ENCODE measurements at places on chromosomes 2 and 18. TPM values are rescaled to one million over a fixed set of nuclear protein-coding genes. Genes with fewer than 3 reads are reported as not detected.

Gene LIPG
- 0.60 TPM for total RNA-seq

Gene FHOD3
- not detected for total RNA-seq

Gene HOXD12
- total RNA-seq = not detected

Gene WDR7
- 21.9 TPM for total RNA-seq

Gene LOXHD1
- total RNA-seq = 0.14 TPM

Gene C2orf42
- 17.5 TPM for total RNA-seq

Gene HOXD13
- not detected for total RNA-seq

Gene FAM124B
- total RNA-seq = 0.45 TPM

Gene POLR1B
- total RNA-seq = 30.0 TPM

GRCh38 chr2:21072477-21073242 is 28.8 kb upstream of the APOB start:
- no peak for DNase-seq

DNA sequence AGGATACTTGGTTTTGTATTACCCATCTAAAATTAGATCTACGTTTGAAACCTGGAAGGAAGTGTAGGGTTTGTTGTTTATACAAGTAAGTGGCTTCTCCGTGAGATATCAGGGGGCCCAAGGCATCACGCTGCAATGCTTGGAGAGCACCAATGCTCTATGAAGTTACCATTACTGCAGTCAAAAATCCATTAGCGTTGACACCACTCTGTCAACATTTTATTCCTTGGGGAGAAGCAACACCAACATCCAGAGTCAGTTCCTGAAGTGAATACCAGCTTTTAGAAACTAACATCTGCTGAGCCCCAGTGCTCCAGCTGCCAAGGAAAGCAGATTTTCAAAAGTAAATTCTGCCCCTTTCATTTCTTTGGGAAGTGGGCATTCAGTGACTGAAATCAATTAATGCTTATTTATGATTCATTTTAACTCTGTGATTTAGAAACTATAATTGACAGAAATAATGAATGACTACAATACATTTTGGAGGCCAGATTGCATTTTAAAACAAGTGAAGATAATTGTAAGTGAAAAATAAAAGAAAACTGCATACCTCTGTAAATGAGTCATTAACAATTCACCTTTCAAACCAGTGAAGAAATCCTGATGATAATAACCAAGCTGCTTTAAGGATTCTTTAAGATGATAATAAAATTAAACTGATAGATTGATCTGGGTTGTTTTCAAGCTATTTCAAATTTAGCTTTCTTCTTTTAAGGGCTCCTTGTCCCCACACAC is 30.5 kb downstream of the LRP1B start:
- no peak for DNase-seq

GRCh38 chr18:54859667-54860421 is 31.6 kb downstream of the RAB27B start:
- DNase-seq = no peak

GRCh38 chr18:35717182-35717581 is 135.6 kb downstream of the GALNT1 start:
- DNase-seq = no peak

GRCh38 chr2:150702791-150703190 is 215.3 kb upstream of the RND3 start:
- no peak for DNase-seq

GRCh38 chr18:69580107-69580506 is 179.4 kb downstream of the DOK6 start:
- no peak for DNase-seq

GRCh38 chr2:212683346-212684097 is 144.9 kb upstream of the ERBB4 start:
- no peak for DNase-seq

- no peak for DNase-seq
These were observed 50.1 kb downstream of the GALR1 start for GRCh38 chr18:77299706-77300105.

DNA sequence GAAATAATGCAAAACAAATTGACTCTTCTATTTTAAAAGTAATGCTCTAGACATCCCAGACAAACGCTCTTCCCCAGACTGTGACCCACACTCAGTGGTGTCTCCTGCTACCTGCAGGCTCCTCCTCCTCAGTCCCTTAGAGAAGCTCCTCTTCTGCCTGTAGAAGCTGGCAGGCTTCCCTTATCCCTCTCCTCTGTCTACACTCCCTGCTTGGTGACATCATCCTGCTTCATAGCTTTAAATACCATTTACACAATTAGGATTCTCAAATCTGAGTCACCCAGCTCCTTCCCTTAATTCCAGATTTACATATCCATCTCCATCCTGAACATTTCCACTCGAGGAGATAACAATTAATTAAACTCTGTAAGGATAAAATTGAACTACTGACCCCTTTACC is 167.9 kb downstream of the FBXO15 start:
- no peak for DNase-seq

GRCh38 chr2:161135951-161136593 is 24.2 kb upstream of the TANK start:
- DNase-seq = no peak

DNA sequence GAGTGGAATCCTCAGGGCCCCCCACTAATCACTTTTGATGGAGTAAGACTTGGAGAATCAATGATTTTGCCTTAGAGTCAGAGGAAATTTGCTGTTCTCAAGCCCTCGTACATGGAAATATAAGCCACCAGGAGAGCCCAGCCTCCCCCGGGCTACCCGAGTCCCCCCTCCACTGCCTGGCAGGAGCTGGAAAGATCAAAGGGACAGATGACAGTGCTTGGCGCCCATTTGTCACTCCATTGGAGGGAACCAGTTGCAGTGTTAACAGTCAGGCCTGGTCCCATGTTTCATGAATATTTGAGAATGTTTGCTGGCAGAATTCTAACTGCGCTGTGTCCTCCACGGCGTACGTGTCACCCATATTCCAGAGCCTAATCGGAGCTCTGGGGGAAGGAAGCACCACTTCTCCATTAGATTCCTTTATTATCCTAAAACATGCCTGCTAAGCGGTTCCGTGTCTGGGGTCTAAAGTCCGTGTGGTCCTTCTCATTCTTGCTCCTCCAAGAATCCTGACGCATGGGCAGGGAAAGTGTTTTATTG is 202.4 kb downstream of the KLHL29 start:
- DNase-seq = no peak

DNA sequence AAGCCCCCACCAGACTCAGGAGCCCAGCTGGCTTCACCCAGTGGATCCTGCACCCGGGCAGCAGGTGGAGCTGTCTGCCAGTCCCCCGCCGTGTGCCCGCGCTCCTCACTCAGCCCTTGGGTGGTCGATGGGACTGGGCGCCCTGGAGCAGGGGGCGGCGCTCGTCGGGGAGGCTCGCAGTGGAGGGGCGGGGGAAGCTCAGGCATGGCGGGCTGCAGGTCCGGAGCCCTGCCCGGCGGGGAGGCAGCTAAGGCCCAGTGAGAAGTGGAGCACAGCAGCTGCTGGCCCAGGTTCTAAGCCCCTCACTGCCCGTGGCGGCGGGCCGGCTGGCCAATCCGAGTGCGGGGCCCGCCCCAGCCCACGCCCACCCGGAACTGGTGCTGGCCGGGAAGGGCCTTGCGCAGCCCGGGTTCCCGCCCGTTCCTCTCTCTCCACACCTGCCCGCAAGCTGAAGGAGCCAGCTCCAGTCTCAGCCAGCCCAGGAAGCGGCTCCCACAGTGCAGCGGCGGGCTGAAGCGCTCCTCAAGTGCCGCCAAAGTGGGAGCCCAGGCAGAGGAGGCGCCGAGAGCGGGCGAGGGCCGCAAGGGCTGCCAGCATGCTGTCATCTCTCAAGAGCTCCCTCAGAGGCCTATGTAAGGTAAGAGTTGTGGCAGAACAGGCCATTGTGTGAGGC is 1307.8 kb upstream of the TMEFF2 start:
- DNase-seq = no peak

DNA sequence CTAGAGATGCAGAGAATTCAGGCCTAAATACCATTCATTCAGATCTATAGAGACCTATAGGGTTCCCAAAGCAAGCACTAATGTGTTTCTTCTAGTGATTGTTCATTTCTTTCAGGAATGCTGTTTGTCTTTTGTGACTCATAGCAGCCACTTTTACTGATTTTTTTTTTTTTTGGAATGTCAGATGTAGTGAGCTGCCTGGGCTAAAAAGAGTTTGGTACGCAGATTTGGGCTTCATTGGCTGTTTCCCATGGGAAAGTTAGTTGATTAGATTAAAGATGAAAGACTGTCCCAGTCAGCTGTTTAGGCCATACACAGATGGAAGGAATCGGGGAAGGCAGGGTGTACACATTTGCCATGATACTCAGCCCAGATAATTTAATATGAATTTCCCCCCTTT is 87.6 kb downstream of the CDC42EP3 start:
- DNase-seq = no peak

GRCh38 chr18:35888329-35888728 is 84.2 kb upstream of the RMP24 start:
- DNase-seq = no peak

GRCh38 chr2:227443889-227444568 is 27.9 kb upstream of the AGFG1 start:
- DNase-seq = no peak

DNA sequence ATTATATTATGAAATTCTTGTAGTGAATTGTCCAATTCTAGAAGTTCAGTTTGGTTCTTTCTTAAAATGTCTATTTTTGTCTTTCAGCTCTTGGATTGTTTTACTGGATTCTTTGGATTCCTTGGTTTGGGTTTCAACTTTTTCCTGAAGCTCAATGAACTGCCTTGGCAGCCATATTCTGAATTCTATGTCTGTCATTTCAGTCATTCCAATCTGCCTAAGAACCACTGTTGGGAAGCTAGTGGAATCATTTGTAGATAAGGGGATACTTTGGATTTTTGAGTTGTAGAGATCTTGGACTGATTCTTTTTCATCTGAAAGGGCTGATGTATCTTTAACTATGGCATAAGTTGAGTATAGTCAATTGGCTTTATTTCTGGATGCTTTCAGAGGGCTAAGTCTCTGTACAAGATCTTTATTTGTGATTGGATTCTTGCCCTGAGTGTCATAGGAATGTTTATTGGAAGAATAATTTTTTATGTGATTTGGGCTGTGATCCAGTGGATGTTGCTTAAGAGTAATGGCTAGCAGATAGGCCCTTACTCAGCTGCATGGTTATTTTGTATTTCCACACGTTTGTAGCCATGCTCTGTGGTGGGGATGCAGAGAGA is 42.3 kb downstream of the SERPINB7 start:
- no peak for DNase-seq

DNA sequence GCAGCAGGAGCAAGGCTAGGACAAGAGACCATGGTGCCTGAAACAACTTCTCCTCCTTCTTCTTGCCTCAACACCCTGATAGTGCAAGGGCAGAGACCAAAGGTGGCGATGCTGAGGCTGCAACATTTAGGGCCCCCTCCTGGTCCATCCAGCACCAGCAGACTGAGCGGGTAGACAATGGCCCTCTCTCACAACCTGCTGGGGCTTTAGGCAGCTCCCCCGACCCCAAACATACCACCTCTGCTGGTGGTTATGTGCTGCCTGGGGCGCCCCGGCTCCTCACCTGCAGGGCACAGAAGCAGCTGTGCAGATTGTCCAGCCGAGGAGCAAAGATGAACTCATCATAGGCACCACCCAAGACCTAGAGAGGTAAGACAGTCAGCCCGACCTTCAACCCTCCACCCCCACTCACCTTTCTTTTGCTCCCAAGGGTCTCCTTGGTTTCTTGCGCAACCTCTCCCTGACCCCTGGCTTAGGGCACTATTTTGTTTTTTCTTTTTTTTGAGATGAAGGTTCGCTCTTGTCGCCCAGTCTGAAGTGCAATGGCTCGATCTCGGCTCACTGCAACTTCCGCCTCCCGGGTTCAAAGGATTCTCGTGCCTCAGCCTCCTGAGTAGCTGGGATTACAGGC is 3.5 kb downstream of the DNPEP start:
- DNase-seq = no peak

DNA sequence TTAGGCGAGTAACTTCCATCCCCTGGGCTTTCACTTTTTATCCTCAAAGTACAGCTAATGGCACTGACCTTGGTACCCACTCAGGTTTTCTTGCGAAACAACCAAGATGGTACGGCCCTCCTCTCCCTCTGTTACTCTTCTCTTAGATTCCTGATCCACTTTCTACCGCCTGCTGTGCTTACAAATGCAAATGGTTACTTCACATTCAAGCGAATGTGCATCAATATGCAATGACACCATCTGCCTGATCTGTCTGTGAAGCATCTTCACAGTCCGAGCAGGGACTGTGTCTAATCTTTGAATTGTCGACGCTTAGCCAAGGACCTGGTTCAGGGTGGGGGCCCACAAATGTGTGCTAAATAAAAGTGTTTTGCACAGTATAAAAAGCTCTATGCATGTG is 112.2 kb downstream of the TRIB2 start:
- no peak for DNase-seq

- DNase-seq = no peak
These were observed 242.6 kb downstream of the PHLPP1 start for GRCh38 chr18:62957885-62958472.

- peak; percentile 38 for DNase-seq
These were observed 28.3 kb downstream of the GLI2 start for GRCh38 chr2:120763931-120764330.

DNA sequence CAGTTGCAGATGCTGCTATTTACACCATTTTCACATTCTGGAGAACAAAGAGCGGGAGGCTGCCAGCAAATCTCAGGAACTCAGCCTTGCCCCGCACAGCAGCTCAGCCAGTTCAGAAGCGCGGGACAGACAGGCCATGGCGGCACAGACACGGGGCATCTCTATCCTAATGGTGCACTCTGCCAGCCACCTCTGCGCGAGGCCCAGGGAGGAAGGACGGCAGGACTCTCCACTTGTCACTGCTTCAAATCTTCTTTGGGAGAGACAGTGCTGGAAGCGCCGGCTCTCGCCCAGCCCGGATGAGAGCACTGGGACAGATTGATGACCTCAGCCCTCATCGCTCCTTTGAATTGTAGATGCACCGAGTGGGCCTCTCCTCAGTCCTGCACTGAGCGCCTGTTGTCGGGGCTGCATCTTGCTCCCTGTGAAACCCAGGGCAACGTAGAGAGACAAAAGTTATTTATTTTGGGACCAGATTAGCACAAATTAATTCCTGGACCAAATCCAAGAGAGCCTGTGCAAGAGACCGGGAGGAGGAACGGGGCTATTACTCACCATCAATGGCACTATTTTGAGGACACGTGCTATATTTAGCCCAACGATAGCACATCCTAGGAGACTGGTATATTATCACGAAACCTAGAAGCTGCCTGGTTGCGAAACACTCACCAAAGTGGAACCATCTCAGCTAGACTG is 211.4 kb upstream of the SMIM21 start:
- no peak for DNase-seq

- DNase-seq = no peak
These were observed 897.3 kb upstream of the DDX18 start for GRCh38 chr2:116917196-116917595.

DNA sequence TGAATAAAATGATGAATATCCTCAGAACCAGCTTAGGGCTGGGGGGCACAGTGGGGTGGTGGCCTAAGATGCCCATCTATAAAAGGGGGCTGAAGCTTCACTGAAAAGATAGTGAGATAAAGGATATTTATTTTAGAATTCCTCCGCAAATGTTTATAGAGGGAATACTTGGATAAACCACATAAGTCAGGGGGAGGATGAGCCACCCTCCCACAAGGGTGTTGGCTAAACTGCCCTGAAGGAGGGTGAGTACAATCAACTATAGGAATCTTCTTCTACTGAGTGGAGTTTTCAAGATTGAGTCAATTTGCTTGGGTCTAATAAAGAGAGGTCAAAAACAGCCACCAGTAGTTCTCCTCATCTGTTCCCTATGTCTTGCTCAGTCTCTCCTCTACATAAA is 114.5 kb upstream of the TANK start:
- no peak for DNase-seq

Data from activated naive CD4-positive, alpha-beta T cell treated with anti-CD3 and anti-CD28 coated beads, Interleukin-2, amount 50 U/mL, for 72 hours (primary cell).